ENCODE measurements at places on chromosomes 2 and 18.

DNA sequence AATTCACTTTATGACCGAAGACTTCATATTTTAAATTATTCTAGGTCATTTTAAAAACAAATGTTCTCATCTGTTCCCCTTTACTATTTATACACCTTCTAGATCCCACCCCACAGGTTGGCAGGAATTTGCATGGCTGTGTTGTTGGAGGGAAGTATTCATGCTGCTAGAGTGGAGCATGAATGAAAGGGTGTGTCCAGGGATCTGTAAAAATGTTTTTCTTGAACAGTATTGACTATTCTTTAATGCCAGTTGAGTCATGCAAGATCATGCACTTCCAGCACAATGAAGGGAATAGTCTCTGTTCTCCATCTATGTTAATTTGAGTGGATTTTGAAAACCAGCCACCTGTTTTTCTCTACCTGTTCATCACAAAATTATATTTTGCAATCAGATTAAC, 52.0 kb upstream of the COL3A1 start:
- DNase-seq = no peak

GRCh38 chr2:205837663-205838062, 155.4 kb downstream of the NRP2 start:
- DNase-seq = no peak

GRCh38 chr2:126874961-126875360, 23.7 kb upstream of the TEX51 start:
- DNase-seq = no peak

- DNase-seq = no peak
Observed at GRCh38 chr2:36147670-36148390, 207.7 kb upstream of the CRIM1 start.
